ENCODE measurements at places on chromosomes 6 and 20.

DNA sequence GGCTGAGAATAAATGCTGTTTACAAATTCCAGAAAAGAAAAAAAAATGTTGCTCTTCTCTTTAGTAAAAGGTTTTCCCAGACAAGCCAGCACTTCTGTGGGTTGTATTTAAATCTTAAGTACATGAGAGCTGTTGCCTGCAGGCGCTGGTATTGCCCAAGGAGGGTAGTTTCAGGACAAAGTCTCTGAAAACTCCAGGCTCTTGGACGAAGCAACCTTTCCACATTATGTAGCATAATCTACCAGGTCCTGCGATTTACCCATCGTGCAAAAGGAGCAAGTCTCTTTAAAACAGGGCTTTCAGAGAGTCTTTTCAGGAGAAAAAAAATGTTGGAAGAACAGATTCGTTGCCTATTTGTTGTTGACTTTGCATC lies 65.6 kb downstream of the PLG start:
- no peak for DNase-seq

DNA sequence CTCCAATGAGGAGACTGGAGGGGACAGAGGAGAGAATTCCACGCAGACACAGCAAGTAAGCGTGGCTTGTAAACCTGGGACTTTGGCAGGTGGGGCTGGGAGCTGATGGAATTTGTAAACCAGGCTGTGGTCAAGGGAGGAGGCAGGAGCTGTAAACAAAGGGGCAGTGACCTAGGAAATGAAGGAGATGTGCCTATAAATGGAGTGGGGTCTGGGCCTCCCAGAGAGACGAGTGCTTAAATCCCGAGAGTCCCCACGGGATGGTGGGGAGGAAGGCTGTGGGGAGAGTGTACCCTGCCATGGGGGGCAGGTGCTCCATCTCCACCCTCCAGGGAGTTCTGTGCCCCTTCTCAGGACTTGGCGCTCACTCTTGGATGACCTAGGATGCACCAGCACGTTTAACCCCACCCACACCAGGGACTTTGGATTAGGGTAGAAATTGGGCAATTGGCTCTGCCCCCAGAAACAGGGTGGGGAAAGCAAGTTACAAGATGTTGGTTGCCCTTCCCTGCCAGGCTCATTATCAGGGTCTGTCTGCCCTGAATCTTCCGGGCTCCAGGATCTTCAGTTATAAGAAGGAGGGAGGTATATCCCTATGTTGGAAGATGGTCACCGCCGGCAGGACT lies 4.0 kb upstream of the DHX16 start:
- DNase-seq = no peak

DNA sequence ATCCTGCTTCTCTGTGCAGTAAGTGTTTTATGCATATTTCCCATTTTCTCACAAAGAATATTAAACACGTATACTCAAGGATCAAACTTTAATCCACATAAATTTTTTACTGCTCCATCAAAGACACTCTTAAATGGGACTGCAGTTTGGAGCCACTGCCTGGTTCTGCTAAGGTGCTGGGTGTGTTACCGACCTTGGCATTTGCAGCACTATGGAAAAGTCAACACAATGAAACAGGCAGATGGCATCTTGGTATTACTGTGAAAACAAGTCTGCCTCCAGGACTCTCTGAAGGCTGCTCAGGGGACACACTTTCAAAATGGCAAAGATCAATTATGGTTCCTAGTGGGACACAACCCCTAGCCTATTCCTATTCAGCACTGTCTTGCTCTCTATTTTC lies 17.3 kb upstream of the HLA-G start:
- DNase-seq = no peak

GRCh38 chr6:45044086-45044485 lies 284.0 kb upstream of the RUNX2 start:
- DNase-seq = no peak

GRCh38 chr6:112372226-112372806 lies 25.2 kb downstream of the RFPL4B start:
- no peak for DNase-seq

DNA sequence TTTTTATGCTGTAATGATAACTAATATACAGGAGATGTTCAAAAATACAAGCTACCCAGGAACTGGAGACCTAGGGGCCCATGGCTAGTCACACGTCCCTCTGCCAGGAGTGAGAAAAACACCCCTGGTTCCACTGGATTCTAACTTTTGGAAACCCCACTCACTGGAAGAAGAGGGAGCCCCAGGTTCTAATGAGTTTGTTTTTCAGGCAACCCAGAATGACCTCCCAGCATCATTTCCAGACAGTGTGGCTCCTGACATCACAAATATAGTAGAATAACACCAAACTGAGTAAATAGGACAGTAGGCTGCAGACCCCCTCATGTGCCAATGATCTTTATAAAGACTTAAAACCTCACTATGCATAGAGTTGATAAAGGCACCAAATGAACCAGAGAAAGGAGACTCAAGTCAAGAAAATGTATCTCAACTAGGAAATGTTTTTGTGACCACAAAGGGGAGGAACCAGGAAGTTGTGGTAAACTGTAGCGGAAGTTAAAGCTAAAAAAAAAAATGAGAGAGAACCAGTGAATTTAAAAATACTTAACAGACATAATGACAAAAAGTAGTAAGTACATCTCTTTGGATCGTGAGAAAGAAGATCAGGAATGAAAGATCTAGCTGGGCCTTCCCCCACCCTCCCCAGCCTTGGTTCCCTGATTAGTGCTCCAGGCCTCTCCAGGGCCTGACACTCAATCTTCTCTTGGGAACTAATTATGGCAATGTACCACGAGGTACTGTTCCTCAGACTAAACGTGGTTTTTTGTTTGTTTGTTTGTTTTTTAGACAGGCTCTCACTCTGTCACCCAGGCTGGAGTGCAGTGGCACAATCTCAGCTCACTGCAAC lies 19.8 kb downstream of the HLA-E start:
- no peak for DNase-seq

DNA sequence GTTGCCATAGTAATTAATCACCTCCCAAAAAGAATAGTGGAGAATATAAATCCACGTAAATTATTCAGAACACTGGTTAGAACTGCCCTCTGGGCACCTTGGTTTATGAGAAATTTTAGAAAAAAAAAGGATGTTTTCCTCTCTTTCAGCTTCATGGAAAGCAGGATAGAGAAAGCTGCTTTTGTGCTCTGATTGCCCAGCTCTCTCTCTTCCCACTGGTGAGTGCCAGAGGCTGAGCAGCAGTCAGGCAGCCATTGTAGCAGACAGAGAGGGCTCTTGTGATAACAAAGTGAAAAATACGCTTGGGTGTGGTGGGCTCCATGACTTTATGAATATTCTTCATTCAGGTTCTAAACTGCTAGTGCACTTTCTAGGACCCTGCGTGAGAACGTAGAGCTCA lies 26.4 kb downstream of the SLC35F1 start:
- DNase-seq = no peak

DNA sequence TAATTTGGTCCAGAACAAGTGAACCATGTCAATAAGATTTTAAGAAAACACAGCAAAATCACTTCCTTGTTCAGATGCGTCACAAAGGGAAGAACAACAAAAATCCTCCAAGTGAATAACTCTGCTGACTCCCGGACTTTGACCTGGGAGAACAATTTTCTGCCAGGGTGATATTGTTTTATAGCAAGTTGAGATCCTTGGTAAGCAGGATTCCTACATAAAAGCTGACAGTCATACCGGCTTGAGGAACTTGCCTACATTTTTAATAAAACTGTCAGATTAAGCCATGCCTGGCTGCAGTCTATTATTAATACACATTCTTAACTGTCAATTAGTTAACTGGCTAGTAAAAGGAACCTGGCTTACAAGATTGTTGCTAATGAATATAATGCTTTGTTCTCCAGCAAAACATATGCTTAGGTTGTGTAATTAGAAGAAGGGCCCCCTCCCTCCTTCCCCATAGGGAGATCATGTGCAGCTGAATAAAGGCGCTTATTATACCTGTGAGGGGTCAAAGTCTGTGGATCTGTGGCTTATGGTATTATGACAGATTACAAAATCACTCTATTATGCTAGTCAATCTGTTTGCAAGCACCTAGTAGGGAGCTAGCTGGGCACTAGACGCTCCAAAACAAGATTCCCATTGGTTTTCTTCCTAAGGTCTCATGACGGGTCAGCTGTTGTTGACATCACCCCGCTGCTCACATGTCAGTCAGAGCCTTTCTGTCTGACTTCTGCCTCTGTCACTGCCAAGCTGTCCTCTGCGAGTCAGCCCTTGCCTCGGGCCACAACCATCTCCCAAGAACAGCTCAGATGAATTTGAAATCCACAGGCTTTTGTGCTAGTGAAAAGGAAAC lies 44.6 kb upstream of the SEC63 start:
- no peak for DNase-seq

Measured in mesothelial cell of epicardium (in vitro differentiated cells).